Stimulated activated CD4-positive, alpha-beta T cell treated with anti-CD3 and anti-CD28 coated beads, Interleukin-12 subunit alpha, Interleukin-12 subunit beta, amount 100 ng/mL, for 24 hours (primary cell): ENCODE measurements at places on chromosomes 11 and 22.

GRCh38 chr11:68166969-68167368 is 45.8 kb upstream of the CHKA start:
- DNase-seq: no peak

DNA sequence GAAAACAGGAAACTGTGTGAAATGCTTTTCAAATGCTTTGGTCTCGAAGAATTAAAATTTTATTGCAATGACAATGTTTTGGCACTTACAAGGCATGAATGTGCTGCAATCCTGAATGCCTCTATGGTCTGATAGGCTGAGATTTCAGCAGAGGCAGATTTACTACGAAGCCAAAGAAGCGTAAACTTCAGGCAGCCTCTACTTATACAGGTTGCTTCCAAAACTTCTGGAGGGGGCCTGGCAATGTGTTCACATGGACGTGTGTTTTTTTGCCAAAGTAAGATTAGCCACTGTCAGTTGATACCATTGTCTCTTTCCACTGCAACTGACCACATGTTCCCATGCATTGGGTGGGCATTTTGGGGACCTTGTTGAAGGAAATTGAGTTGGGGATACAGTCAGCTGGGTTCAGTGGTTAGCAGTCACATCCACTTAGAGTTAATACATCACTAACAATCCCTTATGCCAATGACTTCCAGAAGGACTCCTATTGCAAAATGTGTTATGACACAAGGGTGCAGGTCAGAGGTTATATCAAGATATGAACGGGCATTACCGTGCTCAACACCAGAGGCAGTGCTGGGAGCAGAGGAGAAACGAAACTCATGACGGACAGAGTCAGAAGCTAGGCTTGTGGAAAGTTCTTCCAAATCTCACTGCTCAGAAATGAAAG is 48.8 kb downstream of the ABTB2 start:
- no peak for DNase-seq

DNA sequence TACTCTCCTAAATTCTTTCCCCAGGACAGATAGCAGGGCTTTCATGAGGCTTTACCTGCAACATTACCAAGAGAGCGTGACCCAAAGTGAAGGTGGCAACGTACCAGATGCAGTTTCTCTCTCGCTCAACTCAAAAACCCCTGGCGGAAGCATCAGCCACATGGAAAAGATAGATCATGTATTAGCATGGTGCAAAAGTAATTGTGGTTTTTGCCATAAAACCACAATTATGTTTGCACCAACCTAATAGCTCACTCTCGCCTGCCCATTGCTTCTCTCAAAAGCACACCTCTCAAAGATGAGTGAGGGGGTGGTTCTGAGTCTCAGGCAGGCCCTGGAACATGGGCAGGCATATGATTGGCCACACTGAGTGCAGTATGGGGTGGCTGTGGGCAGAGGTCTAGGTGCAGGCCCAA is 7.0 kb downstream of the MS4A6A start:
- DNase-seq: no peak

DNA sequence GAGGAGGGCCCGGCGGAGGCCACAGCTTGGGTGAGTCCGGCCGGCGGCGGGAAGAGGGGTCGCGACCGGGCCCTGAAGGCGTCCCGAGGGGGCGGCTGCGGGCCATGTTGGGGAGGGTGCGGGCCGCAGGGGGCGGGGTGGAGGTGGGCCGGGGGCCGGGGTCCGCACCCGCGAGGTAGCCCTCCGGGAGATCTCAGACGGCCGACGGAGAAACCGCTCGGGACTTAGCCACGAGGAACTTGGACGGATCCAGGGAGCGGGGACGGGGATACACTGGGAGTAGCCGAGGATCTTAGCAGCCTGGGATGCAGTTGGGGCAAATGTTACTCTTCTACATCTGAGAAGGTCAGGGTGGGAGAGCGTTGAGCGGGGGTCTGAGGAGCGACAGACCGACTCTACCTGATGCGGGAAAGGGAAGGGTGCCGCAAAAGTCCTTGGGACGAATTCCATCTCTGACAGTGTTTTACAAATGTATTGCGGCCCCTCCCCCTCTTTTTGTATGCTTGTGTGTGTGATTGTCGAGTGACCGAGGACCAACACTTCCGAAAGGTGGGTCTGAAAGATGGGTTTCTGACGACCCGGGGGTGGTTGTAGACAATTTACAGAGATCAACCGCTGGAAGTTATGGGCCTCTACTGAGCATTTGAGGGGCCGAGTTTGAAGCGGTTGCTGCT is 658 bp downstream of the STIP1 start:
- DNase-seq: no peak

DNA sequence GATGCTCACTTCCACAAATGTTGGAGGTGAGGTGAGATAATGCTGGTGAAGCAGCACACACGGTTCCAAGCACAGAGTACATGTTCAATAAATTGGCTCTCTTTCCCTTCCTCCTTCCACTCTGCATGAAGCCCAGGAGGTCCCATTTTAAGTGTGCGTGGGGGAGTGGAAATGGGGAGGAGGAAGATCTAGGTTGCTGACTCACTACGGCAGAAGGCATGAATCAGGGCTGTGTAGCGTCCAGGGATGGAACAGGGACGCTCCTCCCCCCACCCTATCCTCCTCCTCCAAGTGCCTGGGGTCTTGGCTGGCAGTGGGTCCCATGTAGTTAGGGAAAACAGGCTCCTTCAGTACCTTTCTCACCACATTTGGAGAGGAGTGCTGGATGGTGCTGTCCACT is 44.2 kb downstream of the TRIM66 start:
- no peak for DNase-seq

DNA sequence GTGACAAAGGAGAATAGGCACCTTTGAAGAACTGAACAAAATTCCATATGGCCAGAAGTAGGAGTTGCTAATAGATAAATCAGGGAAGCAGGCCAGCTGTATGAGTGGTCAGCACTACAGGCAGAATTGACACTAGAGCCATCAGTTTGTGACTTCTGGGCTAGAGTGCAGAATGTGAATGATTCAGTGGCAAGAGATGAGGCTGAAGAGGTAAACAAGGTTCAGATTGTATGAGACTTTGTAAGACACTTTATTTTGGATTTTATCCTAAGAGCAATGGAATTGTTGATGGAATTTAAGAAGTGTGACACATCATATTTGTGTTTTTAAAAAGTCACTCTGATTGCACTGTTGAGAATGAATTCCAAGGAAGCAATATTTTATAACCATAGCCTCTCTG is 12.9 kb downstream of the BIRC3 start:
- DNase-seq: no peak

DNA sequence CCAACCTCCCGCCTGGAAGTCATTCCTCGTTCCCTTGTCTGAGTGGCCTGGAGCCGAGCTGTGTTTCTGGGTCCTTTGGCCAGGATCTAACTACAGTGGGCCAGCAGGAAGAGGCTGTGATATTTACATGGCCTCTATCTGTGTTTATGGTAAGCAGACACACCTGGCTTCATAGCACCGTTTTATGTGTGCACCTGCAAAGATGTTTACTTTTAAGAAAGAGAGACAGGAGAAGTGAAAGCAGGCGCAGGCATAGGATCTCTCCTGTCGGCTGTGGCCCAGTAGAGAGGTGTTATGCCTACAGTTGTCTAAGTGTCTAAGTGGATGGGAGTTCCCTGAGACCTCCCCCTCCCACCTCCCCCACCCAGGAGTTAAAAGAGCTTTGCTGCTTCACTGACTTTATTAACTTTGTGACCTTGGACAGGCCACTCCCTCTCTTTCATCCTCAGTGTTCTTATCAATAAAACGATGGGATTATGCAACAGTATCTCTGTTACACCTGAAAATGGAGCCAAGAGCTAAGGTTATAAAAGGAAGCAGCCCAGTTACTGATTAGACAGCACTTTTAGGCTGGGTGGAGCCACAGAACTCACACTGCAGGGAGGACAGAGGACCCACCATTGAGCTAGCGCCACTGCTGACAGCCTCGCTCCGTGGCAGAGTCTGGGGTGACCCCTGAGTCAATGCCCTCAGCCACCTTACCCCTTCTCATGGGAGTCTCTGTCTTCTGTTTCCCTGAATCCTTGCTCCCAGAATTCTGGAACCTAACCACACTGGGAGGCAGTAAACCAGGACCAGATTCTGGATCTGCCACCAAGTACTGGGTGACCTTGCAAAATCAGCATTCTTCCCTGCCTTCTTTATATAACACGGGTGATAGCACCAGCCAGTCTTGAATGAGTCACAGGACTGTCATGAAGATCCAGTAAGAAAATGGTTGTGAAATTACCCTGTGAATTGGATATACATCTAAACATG is 22.0 kb downstream of the ST14 start:
- DNase-seq: no peak

DNA sequence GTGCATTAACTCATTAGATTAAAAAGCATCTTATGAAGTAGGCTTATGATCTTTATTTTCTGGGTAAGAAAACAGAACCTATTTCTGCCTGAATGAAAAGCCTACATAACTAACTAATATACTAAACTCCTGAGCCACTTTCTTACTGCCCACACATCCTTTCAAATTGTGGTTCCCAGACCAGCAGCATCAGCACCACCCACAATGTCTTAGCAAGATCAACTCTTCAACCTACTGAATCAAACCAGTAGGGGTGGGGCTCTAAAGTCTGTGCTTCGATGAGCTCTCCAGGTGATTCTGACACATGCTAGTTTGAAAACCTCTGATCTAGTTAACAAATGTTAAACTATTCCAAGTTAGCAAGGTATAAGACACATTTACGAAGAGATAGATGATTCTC is 462.4 kb downstream of the DLG2 start:
- no peak for DNase-seq

GRCh38 chr11:48005136-48005535 is 24.8 kb downstream of the PTPRJ start:
- DNase-seq: no peak

GRCh38 chr22:29550005-29550404 is 3.6 kb downstream of the THOC5 start:
- DNase-seq: no peak

DNA sequence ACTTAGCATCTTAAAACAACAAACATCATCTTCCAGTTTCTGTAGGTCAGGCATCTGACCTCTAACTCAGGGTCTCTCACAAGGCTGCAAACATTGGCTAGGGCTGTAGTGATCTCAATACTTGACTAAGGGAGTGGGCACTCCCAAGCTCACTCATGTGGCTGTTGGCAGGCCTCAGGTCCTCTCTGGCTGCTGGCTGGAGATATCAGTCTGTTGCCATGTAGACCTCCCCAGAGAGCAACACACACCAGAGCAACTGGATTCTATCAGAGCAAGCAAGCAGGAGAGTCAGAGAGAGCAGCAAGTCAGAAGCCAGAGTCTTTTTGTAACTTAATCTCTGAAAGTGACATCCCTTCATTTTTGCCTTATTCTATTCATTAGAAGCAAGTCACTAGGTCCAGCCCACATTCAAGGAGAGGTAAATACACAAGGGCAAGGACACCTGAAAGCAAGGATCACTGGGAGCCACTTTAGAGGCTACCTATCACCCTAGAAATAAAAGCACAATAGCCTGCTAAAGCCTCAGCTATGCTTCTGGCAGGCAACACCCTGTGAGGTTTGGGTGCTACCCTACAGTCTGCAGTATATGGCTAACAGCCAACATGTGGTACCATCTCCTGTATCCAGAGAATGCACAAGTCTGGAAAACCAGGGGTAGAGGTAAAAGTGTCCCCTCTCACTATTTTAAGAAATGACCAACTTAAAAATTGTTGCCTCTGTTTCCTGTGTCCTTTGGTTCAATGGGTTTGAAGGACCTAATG is 33.5 kb upstream of the CD44 start:
- DNase-seq: no peak

- DNase-seq: no peak
These were observed 63.7 kb upstream of the HORMAD2 start for GRCh38 chr22:30016596-30016995.

- DNase-seq: no peak
These were observed 7.6 kb downstream of the MRGPRD start for GRCh38 chr11:68973219-68973618.

DNA sequence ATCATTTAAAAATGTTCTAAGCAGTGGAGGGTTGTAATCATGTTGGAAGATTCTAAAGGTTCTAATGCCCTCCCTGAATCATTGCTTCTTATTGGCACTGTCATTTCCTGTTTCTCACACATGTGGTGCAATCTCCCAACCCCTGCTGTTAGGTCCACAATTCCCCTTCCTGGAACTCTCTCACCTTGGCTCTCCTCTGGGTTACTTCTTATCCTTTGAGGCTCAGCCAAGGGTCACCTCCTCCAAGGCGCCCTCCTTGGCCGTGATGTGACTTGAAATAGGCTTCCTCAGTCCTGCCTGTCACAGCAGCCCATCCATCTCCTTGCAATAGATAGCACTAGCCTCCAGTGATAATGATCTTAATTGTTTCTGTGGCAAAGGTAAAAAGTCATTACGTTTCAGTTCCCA is 149.8 kb downstream of the TTC17 start:
- no peak for DNase-seq

DNA sequence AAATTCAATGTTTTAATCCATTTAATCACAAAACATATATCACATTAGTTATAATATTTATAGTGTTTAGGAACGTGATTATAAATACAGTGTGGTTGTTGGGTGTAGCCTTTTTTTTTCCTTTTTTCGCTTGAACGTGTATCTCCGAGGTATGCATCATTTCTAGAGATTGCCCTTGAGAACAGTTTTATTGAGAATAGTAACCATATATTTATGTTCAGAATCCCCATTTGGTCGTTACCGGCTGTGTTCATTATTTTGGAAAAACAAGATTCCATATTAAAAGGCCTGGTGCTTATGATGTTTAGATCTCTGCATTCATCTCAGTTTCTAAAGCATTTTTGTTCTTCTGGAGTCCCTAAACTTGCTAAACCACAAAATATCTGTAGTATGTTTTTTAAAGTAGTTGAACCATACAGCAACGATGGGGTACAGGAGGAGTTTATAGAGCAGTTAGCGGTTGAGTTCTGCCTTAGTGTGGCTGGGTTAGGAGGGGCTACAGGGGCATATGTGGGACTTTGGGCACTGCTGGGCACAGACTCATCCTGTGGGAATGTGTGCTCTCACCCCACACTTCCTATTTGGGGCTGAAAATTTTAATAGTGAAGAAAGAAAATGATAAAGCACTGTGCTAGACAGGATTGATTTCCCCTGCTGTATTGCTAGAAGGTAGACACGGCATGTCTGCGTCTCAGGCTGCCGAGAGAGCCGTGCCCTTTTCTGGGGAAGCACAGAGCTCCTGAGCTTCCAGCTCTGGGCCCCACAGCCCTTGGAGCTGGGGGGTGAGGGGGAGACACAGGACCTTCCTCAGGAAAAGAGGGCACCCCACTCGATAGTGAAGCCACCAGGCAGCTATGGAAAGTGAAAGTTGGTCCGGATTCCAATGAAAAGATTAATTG is 81.5 kb upstream of the PPARA start:
- DNase-seq: no peak

- DNase-seq: no peak
These were observed 44.7 kb downstream of the CCDC90B start for GRCh38 chr11:83241291-83241946.

DNA sequence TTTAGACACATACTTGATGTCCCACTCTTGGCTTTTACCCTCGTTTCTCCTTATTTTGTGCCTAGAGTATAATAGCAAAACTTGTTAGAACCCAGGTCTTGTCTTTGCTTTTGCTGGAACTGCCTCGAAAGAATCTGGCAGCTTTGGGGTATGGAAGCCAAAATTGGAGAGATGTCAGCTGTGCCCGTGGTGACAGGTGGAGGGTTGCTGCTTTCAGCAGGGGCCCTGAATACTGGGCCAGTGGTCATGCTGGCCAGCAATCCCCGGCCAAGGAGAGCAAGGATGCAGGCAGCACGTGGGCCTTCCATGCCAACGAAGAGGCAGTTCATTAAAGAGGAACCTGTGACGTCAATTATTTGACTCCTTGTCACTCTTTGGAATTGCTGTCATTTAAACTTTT is 181.1 kb downstream of the HIPK3 start:
- DNase-seq: no peak

- DNase-seq: no peak
These were observed 1.8 kb downstream of the KCNK7 start for GRCh38 chr11:65593518-65594414.

- DNase-seq: no peak
These were observed 10.2 kb downstream of the TUBA8 start for GRCh38 chr22:18120857-18121256.
